ENCODE measurements at places on chromosomes 5 and 9.

DNA sequence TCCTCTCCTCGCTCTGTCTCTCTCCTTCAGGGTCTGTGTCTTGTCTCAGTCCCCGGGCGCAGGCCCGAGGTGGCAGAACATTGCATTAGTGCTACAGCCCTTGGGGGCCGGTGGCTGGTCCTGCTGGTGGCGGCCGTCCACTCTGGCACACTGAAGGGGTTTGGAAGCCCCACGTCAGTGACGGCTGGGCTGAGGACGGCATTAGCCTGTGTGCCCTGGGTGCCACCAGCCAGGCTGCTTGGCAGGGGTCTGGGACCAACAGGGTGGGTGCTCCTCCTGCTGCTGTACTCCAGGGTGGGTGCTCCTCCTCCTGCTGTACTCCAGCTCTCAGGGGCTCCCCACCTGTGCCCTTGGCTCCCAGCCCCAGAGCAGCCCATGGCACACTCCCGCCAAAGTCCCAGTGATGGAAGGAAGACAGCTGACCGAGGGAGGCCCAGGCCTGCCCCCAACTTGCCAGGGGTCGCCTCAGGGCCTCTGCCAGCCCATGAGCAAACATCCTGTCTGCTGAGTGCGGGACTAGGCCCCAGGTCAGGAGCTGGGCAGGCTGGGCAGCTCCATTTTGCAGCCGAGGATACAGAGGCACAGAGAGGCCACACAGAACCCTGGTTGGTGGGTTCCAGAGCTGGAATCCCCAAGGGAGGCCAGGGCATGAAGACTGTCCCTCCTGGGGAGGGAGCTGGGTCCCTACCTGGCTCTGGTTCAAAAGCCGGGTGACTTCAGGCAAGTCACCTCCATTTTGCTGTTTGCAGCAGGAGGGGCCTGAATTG lies 27.3 kb downstream of the SARDH start:
- DNase-seq, result no peak

DNA sequence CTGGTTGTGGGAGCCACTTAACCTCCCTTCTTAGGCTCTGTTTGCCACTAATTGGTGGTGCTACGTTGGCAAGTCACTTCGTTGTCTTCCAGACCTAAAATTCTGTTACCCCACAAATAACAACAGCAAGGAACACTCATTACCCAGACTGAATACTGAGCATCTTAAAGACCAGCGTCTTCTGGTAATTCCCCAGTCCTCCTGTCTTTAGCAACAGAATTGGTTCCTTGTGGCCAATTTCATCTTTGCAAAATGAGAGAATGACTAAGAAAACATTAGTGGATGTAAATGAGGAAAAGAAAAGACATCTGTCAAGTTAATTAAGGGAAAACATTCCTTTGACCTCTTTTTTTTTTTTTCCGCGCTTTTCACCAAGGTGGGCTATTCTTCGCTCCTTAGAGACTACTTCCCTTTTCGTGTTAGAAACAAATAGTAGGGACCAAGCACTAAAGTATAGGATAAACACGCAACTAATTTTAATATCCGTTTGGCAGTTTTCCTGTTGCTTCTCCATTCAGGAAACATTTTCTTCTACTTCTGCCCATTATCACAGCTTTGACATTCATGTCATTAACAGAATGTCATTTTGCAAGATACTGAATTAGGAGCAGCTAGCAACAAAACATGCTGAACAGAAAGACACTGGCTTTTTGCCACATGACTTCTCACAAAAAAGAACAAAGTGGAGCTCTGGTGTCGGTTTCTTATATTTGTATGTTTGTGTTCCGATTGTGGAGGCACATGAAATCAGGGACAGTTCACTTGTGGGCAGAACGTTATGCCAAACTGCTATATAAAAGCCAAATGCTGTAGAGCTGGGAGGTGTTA lies 154.2 kb downstream of the CD180 start:
- no peak for DNase-seq

GRCh38 chr9:136169495-136169894 lies 35.4 kb downstream of the LHX3 start:
- no peak for DNase-seq

DNA sequence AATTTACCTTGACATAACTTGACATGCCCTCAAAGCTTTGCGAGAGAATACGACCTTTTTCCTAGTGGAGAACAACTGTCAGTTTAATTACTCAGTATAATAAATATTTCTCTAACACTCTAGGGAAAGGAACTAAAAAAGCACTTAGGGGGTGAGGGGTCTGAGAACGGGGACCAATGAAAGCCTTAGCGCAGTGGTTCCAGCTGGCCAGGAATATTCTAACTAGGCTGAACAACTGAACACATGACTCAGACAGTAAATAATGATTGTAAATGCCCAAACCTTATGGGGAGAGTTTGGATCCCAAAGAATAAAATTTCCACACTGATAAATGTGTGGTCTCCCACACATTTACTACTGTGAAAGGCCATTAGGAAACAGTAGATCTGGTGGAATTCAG lies 14.9 kb downstream of the MYO10 start:
- DNase-seq, result no peak

- DNase-seq, result no peak
These were observed 570 bp downstream of the CREBRF start for GRCh38 chr5:173056783-173057061.

- DNase-seq, result no peak
These were observed 8.2 kb downstream of the ZBTB43 start for GRCh38 chr9:126813072-126813471.

GRCh38 chr5:150298701-150299451 lies 3.8 kb downstream of the ARSI start:
- DNase-seq, result no peak

- no peak for DNase-seq
These were observed 8.3 kb downstream of the ADRB2 start for GRCh38 chr5:148834689-148835088.

All from activated effector memory CD4-positive, alpha-beta T cell treated with anti-CD3 and anti-CD28 coated beads, Interleukin-2, amount 50 U/mL, for 16 hours (primary cell).